ENCODE measurements at places on chromosomes 2 and 18.

GRCh38 chr2:44389895-44390294 lies 28.1 kb downstream of the CAMKMT start:
- no peak for DNase-seq

DNA sequence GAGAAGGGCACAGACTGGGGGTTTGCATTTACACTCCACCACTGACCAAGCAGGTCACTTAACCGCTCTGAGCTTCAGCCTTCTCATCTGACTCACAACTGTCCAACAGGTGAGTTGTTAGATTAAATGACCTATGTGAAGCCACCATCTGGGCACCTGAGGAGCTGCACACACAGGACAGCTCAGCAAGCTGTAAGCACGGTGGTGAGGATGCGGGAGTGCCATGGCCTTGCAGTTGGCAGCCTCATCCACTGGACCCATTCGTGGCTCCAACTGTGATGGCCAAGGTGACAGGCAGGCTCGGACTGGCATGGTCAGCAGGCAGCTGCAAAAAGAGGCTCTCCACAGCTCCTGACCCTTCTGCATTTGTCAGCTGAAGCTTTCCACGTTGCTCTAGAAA lies 23.3 kb upstream of the AMMECR1L start:
- no peak for DNase-seq

- no peak for DNase-seq
Measured at GRCh38 chr2:114294741-114295140, 147.7 kb upstream of the DPP10 start.

GRCh38 chr2:32918774-32919173 lies 28.0 kb upstream of the LTBP1 start:
- DNase-seq: no peak

- DNase-seq: no peak
Measured at GRCh38 chr2:217370391-217370790, 510.5 kb upstream of the TNP1 start.

- no peak for DNase-seq
Measured at GRCh38 chr2:88067189-88067588, 436 bp upstream of the SMYD1 start.

Data from hypothalamus (tissue), 51 donors.